HAP-1 (cell line): ENCODE measurements at places on chromosomes 16 and 17.

GRCh38 chr17:75872434-75873351 lies 5.7 kb downstream of the TRIM47 start:
- peak; percentile 67 for DNase-seq

DNA sequence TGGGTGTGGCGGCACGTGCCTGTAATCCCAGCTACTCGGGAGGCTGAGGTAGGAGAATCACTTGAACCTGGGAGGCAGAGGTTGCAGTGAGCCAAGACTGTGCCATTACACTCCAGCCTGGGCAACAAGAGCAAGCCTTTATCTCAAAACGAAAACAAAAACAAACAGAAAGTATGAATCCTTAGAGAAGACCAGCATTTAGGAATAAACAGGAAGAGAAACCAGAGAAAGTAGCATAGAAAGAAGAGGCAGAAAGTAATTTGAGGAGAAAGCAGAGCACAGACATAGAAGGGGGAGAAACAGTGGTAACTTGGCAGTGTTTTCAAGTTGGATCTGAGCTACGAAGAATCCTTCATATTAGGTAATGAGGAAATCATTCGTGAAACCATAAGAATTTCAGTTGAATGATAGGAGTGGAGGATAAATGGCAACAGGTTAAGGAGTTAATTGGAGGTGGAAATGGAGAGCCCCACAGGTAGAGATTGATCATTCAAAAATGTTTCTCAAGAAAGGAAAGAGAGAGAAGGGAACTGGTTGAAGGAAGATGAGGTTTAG lies 9.7 kb upstream of the CCL2 start:
- no peak for DNase-seq

DNA sequence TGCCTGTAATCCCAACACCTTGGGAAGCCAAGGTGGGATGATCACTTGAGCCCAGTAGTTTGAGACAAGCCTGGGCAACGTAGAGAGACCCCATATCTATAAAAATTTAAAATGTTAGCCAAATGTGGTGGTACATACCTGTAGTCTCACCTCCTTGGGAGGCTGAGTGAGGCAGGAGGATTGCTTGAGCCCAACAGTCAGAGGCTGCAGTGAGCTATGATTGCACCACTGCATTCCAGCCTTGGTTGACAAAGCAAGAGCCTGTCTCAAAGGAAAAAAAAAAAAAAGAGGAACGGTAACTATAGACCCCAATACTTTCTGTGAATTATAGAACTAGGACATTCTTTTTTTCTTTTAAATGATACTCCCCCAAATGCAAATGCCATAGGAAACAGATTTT lies 1.8 kb upstream of the TMC5 start:
- peak; percentile 11 for DNase-seq

DNA sequence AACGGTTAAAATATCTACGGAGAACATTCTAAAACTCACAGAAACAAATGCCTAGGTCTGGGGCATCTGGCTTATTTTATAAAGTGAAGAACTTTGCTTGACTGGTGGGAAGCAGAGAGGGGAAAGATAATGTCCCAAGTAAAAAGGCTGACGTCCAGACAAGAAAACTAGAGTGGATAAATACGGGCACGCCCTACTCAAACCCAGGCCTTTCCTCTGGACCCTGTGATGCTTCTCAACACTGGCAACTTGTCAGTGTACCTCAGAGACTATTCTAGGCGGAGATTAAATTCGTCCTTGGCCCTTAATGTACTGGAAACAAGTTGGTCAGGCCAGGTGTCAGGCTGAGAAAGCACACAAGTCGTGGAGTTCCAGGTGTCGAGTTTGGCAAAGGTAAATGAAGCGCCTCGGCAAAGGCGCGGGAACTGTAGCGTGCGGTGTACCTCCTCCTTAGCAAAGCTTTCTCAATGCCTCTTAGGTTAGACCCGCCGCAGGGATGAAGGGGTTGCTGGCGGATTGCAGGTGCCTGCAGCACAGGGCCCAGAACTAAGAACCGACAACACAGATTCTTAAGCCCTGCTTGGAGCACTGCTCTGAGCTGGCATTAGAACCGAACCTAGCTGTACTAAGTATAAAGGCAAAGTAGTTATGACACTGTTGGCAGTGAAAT lies 668 bp upstream of the UNK start:
- no peak for DNase-seq

DNA sequence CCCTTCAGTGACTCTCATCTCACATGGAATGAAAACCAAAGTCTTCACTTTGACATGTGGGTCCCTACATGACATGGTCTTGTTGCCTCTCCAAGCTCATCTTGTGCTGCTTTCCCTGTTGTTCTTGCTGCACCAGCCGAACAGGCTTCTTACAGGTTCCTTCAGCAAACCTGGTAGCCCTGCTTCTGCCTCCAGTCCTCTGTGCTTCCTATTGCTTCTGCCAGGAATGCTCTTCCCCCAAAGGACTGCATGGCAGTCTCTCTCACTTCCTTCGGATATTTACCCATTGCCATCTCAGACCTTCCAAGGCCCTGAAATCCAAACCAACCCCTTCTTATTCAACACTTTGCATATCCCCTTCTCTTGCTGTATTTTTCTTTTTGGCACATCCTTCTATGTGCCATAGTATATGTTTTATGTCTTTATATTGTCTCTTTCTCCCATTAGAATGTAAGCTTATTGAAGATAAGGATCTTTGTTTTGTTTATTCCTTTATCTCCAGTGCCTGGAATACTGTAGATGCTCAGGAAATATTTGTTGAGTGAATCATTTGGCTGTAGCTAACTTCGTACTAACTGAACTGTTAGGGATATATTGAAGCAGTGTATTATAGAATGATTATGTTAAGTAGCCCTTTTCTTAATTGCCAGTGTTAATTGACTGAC lies 57.9 kb upstream of the SLC12A3 start:
- no peak for DNase-seq

DNA sequence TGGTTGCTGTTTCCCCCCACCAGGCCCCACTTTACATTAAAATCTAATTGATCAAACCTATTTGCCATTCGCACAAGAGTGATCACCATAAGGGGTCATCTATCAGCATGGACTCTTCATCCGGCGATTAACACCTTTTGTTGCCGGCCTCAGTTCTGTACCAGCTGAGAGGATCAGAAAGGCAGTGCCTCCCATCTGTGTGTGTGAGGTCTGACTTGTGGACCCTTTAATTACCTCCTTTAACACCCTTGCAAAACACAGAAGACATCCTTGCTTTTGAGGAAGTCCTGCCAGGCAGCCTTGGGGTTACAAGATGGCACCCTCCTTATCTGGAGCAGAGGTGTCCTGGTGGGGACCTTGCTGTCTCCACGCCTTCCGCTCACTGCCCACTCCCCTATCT lies 77.2 kb upstream of the IRX3 start:
- no peak for DNase-seq

- no peak for DNase-seq
Observed at GRCh38 chr16:28882551-28883160, 4.4 kb downstream of the ATP2A1 start.

- no peak for DNase-seq
Observed at GRCh38 chr16:56945847-56946527, 14.0 kb downstream of the HERPUD1 start.

DNA sequence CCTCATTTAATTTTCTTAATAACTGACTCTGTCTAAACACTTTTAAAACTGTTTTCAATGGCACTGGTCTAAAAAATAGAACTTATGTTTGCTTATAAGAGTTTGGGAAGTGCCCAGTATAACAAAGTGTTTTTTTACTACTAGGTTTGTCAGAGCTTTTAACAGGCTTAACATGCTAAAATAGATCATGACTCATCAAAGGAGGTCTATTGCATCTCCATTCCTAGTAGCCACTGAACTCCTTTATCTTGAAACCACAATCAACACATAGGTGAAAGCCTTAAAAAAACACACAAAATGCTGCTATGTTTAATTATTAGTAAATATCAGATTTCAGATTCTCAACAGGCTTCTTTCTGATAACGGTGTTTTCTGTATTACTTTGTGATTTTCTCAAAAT lies 196.4 kb upstream of the KIF2B start:
- no peak for DNase-seq

DNA sequence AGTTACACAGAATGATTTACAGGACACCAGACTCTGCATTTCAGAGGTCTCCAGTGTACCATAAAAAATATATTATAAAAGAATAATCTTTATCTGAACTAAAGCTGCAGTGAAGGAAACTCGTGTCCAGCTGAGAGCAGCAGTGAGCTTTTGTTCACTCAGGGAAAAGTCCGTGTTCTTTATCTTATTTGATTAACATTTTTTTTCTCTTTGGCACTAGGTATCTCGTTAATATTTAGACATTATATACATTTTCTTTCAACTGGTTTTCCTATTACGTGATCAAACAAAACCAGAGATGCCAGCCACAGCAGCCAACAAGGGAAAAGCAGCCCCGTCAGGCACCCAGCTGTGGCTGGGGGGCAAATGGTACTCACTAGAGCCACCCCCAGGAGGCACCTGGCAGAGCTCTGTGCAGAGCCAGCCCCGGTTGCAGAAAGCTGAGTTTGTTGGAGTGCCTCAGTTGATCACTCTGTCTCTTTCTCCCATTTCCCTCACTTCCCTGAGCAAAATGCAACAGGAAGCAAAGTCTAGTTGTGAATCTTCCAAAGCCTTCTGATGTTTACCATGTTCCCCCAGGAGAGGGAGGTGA lies 1.1 kb upstream of the HS3ST4 start:
- DNase-seq = no peak

GRCh38 chr17:4893272-4893671 lies 6.1 kb upstream of the C17orf107 start:
- no peak for DNase-seq

- DNase-seq = no peak
Observed at GRCh38 chr17:82696259-82696658, 2.2 kb downstream of the RAB40B start.

DNA sequence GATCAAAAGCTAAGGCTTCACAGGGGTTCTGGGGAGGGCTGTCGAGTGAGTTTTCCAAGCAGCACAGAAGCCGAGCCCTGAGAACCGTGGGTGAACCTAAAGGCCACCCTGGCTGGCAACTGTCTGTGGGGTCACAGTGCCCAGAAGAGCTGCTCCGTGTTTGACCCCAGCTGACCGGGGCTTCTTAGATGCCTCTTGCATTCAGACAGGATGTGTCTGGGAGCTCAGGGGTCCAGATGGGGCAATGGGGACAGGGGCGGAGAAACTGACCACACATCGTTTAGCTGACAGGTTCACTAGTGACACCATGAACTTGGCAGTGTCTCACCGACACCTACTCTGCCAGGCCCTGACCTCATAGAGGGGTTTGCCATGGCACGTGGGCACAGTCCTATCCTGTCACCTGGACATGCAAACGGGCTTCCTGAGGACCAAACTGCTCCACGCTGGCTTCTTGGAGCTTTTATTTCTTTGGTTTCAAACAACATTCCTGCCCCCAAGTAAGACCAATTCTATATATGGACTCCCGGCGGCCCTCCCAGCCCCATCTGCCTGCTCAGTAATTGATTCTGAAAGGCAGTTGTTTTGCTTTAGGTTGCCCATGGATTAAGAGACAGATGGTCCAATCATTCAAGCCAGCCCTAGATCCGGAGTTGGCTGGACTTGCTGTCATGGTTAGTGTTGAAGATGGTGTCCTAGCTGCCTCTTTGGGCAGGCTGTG lies 22.2 kb downstream of the WSCD1 start:
- DNase-seq = no peak

DNA sequence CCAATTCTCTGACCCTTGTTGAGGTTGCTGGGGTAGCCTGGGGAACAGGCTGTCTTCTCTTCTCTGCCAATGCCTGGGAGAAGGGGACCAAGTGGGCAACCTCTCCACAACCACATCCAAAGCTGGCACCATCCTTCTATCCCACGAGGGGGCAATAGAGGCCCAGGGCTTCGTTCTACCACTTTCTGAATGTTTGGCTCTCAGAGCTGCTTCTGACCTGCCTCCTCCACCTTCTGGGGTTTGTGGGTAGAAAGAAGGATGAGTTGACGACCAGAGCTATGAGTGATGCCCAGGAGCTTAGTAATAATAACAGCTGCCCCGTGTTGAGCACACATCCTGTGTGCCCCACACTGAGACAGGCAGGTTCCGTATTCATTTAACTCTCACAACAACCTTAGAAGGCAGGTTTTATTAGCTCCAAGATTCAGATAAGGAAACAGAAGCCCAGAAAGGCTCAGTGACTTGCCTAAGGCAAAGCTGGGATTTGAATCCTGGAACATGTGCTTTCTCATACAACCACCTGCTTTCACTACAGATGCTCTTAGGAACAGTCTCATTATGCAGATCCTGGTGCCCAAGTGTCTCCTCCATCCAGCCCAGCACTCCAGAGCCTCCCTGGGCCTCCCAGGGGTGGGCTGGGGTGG lies 11.1 kb downstream of the TSPOAP1 start:
- peak; percentile 10 for DNase-seq

- DNase-seq = no peak
Observed at GRCh38 chr16:89120281-89120680, 26.6 kb downstream of the ACSF3 start.

GRCh38 chr17:81442791-81443190 lies 47.5 kb downstream of the BAHCC1 start:
- DNase-seq = no peak

GRCh38 chr16:53518550-53519416 lies 15.8 kb upstream of the AKTIP start:
- DNase-seq = no peak

DNA sequence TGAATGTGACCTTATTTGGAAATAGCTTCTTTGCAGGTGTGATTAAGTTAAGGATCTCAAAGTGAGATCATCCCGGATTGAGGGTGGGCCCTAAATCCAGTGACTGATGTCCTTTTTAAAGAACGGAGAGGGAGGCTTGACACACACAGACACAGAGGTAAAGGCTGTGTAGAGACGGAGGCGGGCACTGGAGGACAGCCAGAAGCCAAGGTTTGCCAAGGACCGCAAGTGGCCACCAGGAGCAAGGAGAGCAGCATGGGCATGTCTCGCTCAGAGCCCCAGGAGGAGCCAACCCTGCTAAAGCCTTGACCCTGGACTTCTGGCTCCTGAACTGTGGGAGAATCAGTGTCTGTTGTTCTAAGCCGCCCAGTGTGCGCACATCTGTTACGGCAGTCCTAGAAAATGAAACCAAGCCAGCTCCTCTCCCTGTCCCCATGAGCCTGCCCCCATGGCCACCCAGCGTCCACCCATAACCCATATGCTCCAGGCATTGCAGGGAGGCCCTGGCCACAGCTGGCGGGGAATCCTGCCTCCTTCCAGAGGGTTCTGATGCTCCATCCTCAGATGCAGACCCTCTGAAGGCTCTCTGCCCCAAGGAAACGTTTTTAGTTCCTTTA lies 15.2 kb downstream of the CNGB1 start:
- DNase-seq = no peak

- no peak for DNase-seq
Observed at GRCh38 chr16:22781480-22781879, 32.5 kb upstream of the HS3ST2 start.

DNA sequence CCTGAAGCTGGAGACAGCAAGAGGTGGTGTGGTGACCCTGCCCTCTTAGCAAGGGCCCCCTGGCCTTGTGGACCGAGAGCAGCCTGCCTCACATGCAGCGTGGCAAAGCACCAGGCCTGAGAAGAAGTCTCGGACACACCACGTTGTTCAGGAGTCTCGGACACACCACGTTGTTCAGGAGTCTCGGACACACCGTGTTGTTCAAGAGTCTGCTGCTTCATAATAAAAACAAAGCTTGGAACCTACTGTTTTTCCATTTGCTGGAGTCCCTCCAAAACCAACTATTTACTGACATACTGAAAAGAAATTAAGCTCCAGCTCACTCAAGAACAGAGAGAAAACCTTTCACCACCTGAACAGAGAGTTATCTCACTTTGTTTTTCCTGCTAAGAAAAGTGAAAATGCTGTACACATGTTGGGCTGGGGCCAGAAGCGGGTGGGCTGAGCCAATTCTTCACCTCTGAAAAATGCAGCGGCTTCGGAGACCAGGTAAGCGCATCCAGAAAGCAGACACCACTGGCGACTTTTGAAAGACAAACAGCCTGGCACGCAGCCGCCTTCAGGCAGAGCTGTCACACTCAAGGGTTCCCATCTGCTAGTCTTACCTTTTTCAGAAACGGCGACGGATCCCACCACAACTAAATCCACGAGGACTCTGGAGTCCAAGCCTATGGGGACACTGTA lies 8.9 kb downstream of the MTHFSD start:
- no peak for DNase-seq
